Thyroid gland (tissue), 4 donors: ENCODE measurements at places on chromosomes 5 and 9. TPM values are rescaled to one million over a fixed set of nuclear protein-coding genes. Genes with fewer than 3 reads are reported as not detected.

Gene TMOD1
- total RNA-seq: 37.0 TPM

DNA sequence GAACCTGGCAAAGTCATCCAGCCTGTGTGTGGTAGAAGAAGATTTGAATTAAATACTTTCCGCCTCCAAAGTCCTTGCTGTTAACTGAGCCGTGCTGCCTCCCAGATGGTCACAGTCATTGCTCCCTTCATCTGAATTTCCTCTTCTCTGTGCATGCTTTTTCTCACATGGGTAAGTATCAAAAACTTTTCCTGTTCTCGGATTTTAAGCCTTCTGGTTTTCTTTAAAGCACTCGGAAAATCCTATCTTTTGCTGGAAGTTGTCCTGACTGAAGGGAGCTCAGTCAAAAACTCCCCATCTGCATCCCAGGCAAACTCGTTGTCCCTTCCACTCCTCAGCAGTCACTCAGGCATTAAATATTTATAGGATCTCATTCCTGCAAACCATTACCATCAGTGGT, 290.0 kb upstream of the PIK3R1 start:
- DNase-seq: peak; percentile 45

DNA sequence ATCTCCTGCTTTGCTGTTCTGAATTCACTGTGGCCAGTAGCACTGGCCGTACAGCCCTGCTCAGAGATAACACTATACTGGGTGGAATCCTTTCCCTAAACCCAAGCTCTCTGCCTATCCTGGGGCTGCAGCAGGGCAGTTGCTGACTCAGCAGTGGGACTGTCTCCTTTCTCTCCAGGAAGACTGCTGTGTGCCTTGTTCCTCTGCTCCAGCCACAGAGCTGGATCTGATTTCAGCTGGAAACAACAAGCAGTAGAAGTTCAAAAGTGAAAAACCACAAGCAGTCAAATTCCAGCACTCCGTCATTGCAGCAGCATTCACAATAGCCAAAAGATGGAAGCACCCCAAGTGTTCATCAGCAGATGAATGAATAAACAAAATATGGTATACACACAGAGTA, 105.0 kb downstream of the FBXL7 start:
- DNase-seq: no peak

- no peak for DNase-seq
These were observed 11.1 kb upstream of the SHOC1 start for GRCh38 chr9:111805830-111806241.

- no peak for DNase-seq
These were observed 455.1 kb downstream of the ARHGEF28 start for GRCh38 chr5:74081126-74081525.

- DNase-seq: no peak
These were observed 37.1 kb downstream of the MAP3K1 start for GRCh38 chr5:56852228-56853000.

GRCh38 chr9:76906647-76906975, 697 bp upstream of the PRUNE2 start:
- no peak for DNase-seq

DNA sequence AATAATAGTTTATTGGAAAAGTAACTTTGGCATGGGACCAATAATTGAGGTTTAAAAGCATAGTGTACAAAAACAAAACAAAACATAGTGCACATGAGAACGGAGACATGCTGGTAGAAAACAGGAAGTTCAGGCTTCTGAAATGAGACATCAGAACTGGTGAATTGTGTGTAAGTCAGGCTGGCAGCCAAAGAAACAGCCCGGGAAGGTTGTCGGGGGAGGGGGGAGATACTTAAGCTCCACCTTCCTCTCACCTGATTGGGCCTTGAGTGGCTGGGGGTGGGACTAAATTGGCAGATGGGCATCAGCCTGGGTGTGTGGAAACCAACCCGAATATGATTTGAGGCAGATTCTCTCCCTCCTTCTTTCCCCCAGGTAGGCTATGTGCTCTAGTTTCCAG, 256.3 kb downstream of the SMARCA2 start:
- DNase-seq: peak; percentile 14

GRCh38 chr9:117160254-117160653, 254.6 kb downstream of the ASTN2 start:
- no peak for DNase-seq

DNA sequence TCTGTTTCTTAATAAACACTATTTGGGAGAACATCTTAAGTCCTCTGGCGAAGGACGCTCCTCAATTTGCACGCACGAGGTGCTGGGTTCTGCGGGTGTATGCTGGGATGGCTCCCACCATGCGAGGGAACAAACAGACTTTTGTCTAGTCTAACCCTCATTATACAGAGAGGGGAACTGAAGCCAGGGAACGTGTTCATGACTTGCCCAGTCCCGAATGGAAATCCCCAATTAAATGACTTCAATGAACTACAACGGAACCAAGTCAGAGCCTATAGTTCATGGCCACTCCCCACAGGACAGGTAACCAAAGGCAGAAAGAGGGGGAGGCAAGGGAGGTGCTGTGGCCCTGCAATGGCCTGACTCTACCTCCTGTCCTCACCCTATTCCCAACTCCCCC, 9.3 kb downstream of the TLE1 start:
- DNase-seq: no peak

- no peak for DNase-seq
These were observed 838.0 kb upstream of the WWC1 start for GRCh38 chr5:167453246-167454030.

- DNase-seq: peak; percentile 18
These were observed 1.5 kb downstream of the SPAAR start for GRCh38 chr9:35910613-35911359.

DNA sequence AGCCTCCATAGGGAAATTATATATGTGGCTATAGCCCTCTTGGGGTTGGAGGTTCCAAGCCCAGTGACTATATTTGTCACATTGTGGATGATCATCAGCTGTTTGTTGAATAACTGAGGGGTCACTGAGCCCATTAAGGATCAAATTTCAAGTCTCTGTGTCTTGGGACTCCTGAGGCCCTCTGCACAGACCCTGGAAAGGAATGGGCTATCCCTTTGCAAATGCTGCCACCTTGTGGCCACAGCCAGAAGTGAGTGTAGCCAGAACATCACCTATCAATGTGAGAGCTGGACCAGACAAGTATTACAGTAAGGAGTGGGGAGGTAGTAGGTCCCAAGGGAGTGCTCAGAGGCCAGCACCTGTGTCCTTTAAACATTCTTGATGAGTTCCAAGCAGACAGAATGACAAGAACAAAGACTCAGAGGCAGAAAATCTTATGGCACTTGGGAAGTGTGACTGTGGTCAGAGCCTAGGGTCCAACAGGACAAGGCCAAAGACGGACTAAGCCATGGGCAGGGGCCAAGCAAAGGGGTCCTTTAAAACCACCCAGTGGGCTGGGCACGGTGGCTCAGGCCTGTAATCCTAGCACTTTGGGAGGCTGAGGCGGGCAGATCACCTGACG, 8.2 kb downstream of the RPP25L start:
- DNase-seq: peak; percentile 80

Gene LIX1
- 0.89 TPM for total RNA-seq

DNA sequence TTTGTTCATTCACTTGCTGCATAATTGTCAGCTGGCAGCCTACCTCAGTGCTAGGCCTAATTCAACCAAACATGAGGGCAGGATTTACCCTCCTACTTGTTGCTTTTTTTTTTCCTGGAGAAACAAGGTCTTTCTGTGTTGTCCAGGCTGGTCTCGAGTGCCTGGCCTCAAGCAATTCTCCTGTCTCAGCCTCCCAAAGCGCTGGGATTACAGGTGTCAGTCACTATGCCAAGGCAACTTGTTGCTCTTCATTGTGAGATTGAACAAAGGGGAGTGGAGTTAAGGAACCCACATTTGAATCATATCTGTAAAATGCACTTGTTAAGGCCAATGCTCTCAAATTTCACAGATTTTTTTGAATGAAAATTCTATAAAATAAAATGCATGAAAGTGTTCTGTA, 380.5 kb downstream of the TMEM161B start:
- DNase-seq: no peak

DNA sequence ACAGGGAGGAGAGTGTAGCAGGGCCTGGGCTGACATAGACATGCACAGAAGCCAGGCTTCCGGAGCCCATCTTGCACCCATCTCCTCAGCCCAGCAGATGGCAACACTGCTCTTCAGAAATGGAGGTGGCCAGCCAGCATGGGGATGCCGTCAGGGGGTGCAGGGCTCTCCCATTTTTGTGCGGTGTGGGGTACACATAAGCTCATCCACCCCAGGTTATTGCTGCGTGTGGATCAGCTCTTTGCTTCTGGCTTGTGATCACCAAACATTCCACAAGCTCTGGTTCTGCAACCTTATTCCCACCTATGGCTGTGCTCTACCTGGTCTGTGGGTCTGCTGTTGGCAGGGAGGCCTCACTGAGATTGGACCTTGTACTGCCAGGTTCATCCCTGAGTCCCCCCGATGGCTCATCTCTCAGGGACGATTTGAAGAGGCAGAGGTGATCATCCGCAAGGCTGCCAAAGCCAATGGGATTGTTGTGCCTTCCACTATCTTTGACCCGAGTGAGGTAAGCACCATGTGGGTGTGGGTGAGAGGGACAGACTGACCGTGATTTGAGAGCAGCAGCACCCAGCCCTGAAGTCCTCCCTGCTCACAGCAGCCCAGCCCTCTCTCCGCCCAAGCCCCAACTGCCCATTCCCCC, 17.3 kb downstream of the SLC22A5 start:
- DNase-seq: peak; percentile 67

Gene INSL4
- total RNA-seq: not detected

Gene FOXD4L6
- not detected for total RNA-seq
